Renal cortex interstitium (tissue), 15 donors: ENCODE measurements at places on chromosomes 4 and X.
A peak's percentile ranks its signal among the peaks of the same experiment; 100 is the strongest.

DNA sequence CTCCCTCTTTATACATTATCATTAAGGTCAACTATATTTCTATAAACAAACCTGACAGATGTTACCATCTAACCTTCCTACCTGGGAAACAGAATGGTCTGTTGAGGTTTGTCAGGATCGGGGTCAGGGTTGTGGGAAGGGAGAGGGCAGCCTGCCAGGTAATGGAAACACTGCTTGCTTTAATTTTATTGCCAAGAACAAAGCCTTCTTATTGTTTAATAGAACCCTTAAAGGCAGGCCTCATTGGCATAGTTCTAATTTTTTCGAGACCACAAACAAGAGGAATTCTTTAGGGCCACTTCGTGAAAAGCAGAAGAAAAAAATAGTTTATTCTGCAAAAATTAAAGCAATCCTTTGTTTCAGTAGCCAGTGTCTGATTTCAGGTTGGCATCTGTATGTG lies 113.2 kb downstream of the MID1 start:
- DNase-seq: no peak

DNA sequence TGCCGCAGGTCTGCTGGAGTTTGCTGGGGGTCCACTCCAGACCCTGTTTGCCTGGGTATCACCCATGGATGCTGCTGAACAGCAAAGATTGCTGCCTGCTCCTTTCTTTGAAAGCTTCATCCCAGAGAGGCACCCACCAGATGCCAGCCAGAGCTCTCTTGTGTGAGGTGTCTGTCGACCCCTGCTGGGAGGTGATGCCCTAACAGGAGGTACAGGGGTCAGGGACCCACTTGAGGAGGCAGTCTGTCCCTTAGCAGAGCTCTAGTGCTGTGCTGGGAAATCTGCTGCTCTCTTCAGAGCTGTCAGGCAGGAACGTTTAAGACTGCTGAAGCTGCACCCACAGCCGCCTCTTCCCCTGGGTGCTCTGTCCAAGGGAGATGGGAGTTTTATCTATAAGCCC lies 162.7 kb downstream of the NAF1 start:
- no peak for DNase-seq

DNA sequence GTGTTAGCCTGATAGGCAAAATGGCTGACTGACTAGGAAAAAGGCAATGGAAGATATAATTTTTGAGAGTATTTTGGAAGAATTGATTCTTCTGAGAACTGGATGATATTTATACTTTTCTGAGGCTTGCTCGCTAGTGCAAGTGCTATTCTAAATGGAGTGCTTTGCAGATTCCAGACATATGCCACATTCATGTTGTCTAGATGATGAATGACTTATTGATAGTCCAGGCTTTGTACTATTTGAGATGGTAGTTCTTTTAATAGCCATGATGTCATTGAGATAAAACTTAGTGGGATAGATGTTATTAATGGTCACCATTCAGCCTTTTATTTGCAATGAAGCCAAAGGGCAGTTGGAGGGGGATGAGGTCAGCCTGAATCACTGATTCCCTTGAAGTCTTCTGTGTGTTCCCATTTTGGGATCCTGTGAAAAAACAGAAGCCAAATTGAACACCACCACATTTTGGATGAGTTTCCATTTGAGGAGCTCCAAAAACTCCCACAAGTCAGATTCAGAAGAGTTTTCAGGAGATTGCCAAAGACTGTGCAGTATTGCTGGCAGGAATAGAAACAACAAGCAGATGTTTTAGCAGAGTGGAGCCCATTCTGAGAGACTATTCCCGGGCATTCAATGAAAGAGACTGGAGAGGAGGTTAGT lies 184.1 kb downstream of the IL1RAPL2 start:
- no peak for DNase-seq

DNA sequence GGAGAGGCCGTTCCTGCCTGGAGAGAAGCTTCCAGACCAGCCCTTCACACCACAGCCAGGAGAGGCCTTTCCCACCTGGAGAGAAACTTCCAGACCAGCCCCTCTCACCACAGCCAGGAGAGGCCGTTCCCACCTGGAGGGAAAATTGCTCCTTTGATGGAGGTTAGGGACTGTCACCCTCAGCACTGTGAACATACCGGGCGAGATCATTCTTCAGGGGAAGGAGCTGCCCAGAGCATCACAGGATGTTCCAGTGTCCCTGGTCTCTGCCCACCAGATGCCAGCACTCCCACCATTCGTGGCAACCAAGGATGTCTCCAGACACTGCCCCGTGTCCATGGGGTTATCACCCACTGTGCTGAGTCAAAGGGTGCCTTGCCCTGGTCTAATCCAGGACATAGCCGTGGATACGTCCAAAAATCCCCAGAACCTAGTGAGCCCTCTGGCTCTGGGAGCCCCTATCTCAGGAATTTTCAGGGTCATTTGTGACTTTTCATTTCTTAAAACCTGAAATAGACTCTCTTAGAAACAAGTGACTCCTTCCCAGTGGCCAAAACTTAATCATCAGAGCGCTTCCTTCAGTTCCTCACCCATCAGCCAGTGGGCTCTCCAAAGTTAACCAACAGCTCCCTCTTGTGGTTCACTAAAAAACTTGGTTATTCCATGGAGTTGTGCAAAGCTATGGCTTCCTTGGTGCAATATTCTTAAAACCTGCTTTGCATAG lies 80.2 kb downstream of the CRMP1 start:
- DNase-seq: peak; percentile 31

GRCh38 chrX:35499071-35499862 lies 298.9 kb upstream of the MAGEB16 start:
- no peak for DNase-seq

- DNase-seq: no peak
Measured at GRCh38 chr4:150002561-150002960, 75.7 kb upstream of the DCLK2 start.

DNA sequence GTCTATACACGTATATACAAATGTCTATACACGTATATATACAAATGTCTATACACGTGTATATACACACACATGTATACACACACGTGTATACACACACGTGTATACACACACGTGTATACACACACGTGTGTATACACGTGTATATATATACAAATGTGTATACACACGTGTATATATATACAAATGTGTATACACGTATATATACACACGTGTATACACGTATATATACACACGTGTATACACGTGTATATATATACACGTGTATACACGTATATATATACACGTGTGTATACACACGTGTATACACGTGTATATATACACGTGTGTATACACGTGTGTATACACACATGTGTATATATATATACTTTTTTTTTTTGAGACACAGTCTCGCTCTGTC lies 23.9 kb upstream of the N4BP2 start:
- DNase-seq: no peak

- no peak for DNase-seq
Measured at GRCh38 chr4:45621971-45622370, 501.9 kb downstream of the GABRG1 start.

DNA sequence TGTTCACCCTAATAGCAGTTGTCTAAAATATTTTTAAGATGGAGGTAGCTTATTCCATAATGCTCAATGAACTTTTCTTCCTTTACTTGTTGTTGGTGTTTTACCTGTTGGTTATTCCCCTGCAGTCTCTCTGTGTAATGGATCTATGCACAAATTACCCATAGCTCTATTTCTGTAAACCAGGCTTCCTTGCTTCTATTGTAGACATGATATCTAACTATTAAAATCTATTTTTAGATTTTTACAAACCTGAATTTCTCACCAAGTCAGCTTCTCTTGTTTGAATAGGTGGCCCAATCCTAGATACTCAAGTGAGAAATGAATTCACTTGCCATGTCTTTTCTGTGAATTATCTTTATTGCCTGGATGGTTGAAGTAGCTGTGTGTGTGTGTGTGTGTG lies 24.8 kb downstream of the BMP2K start:
- DNase-seq: no peak

- DNase-seq: no peak
Measured at GRCh38 chr4:177070533-177071058, 239.1 kb upstream of the NEIL3 start.

GRCh38 chrX:437661-438390 lies 51.1 kb upstream of the PPP2R3B start:
- no peak for DNase-seq

GRCh38 chr4:98232202-98232601 lies 29.0 kb upstream of the RAP1GDS1 start:
- no peak for DNase-seq

- no peak for DNase-seq
Measured at GRCh38 chr4:47855350-47855749, 17.5 kb upstream of the CORIN start.

GRCh38 chr4:183499389-183499788 lies 5.5 kb upstream of the ING2 start:
- no peak for DNase-seq
